ENCODE measurements at places on chromosomes 7 and 10.

GRCh38 chr7:141362580-141363435 lies 188.4 kb upstream of the AGK start:
- no peak for DNase-seq

DNA sequence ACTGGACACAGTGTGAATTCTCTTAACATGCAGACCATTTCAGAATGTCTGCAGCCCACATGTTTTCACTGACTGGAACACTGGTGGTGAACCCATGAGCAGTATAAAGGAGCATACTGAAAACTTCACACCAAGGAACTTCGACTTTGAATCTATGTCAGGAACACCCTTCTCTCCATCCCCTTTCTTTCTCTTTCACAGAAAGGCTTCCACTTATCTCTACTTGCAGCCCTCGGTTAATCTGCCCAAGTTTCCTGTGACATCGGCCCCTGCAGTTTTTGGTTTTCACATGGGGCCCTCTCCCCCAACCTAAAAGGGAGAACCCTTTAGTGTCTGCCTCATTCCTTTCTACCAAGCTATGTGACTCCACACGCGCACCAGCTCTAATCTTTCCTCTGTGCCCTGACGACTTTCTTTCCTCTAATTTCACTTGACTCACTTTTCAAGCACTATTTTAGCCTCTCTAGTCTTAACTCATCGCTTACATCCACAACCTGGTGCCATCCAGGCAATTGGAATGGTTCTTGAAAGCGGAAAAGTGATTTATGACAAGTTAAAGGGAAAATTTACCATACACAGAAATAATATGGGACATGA lies 70.1 kb downstream of the RELN start:
- no peak for DNase-seq

- no peak for DNase-seq
These were observed 83.5 kb downstream of the PLPP4 start for GRCh38 chr10:120540486-120540885.

- DNase-seq, result no peak
These were observed 5.8 kb downstream of the H2BK1 start for GRCh38 chr7:151204383-151205032.

GRCh38 chr10:126908729-126909128 lies 3.5 kb downstream of the DOCK1 start:
- DNase-seq, result no peak

DNA sequence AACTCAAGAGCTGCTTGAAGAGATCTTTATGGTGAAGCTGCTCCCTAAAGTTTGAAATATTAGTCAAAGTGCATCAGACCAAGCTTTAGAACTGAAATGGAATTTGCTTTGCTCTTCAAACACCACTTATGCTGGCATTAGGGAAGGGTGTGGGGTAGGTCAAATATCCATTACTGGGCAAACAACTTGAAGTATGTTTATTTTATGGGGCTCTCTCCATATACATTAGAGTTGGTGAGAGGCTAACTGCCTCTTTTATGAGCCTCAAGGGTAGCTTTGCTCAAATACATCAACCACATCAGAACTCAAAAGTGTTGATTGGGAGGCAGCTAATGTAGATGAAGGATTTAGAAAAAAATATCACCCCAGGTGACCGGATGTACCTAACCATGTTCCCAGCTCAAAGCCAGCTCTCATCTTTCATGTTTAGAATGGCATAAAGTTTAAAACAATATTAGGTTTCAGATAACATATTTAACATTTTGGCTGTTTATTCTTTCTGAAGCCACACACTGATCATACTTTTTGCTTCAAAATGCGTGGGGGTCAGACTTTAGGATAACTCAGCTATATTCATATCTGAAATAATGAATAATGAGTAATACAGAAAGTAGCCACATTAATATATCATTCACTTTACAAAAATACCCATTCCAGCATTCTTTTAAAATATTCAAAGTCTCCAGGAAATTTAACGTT lies 318.6 kb downstream of the PTEN start:
- DNase-seq, result no peak

DNA sequence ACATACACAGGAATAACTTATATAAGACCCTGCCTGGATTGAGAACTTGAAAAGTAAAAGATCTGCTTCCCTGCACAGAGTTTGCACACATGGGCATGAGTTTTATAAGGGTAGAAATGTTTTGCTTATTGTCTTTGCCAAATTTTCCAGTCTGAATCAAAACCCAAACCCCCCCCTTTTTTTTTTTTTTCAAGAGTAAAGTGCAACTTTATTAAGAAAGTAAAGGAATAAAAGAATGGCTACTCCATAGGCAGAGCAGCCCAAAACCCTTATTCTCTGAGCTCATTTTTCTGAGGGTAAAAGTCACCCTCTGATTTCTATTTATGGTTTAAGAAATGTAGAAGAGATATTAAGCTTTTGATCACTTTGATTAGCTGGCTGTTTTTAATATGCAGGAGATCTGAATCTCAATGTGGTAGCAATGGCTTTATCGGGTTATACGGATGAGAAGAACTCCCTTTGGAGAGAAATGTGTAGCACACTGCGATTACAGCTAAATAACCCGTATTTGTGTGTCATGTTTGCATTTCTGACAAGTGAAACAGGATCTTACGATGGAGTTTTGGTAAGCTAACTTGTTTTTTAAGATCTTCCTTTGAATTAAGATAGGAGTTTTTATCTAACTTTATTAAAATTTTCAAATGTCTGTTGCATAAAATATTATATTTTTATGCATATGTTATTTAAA lies 18.7 kb downstream of the MIOS start:
- DNase-seq, result no peak

GRCh38 chr7:94923412-94923811 lies 16.0 kb downstream of the PPP1R9A start:
- no peak for DNase-seq

- no peak for DNase-seq
These were observed 28.8 kb upstream of the KMT2E start for GRCh38 chr7:104985259-104985617.

- no peak for DNase-seq
These were observed 23.5 kb upstream of the WAPL start for GRCh38 chr10:86545101-86545500.

GRCh38 chr10:94608559-94608958 lies 63.0 kb downstream of the HELLS start:
- no peak for DNase-seq

DNA sequence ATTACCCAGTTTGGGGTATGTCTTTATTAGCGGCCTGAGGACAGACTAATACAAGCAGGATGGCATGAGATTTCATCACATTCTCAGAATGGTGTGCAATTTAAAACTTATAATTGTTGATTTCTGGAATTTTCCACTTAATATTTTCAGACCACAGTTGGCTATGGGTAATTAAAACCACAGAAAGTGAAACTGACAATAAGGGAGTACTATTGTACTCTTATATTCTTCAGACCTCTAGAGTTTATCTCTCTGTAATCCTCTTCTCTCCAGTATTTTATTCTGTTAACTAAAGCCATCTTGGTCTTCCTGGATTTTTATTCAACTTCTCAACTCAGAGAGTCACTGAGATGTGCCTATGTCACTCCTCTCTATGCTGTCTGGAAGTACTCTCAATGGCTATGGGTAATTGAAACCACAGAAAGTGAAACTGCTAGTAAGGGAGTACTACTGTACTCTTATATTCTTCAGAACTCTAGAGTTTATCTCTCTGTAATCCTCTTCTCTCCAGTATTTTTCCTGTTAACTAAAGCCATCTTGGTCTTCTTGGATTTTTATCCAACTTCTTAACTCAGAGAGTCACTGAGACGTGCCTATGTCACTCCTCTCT lies 118.3 kb downstream of the PPP1R17 start:
- DNase-seq, result no peak

DNA sequence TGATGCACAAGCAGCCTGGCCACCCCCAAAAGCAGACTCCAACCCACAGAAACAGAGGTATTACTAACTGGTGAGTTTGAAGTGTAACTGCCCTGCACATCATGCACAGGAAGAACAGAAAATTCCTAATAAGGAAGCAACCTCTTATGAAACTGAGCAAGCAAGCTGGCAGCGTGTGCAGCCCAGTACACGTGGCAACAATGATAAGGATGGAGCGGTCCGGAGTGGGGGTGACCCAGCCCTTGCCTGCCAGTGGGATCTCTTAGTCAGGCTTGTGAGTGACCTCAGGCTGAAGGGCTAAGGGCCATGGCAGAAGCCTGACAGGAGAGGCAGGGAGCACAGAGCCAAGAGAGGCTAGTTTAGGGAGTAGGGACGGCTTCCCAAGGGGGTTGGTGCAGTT lies 22.1 kb upstream of the AOAH start:
- DNase-seq, result no peak

- no peak for DNase-seq
These were observed 73.2 kb downstream of the INHBA start for GRCh38 chr7:41629711-41630111.

GRCh38 chr10:117570880-117571279 lies 28.3 kb downstream of the EMX2 start:
- no peak for DNase-seq

DNA sequence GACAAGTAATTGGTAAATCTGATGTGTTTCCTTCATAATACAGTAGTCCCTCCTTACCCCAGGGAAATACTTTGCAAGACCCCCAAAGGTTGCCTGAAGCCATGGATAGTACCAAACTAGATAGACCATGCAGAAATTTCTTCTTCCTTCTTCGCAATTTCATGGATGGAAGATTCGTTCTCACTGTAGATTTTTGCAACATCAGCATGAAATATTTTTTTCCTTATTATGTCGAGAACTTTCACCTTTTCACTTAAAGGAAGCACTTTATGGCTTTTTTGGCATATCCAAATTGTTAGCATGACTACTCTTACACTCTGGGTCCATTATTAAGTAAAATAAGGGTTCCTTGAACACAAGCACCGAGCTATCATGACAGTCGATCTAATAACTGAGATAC lies 333.2 kb downstream of the LHFPL3 start:
- DNase-seq, result no peak

GRCh38 chr10:24136070-24136469 lies 72.9 kb upstream of the KIAA1217 start:
- DNase-seq, result no peak

DNA sequence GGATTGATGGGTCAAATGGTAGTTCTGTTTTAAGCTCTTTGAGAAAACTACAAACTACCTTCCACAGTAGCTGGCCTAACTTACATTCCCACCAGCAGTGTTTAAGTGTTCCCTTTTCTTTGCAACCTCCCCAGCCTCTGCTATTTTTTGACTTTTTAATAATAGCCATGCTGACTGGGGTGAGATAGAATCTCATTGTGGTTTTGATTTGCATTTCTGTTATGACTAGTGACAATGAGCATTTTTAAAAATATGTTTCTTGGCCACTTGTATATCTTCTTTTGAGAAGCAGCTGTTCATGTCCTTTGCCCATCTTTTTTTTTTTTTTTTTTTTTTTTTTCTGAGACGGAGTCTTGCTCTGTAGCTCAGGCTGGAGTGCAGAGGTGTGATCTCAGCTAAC lies 155.2 kb upstream of the BMPER start:
- no peak for DNase-seq

GRCh38 chr7:105306298-105306748 lies 82.4 kb downstream of the SRPK2 start:
- no peak for DNase-seq

DNA sequence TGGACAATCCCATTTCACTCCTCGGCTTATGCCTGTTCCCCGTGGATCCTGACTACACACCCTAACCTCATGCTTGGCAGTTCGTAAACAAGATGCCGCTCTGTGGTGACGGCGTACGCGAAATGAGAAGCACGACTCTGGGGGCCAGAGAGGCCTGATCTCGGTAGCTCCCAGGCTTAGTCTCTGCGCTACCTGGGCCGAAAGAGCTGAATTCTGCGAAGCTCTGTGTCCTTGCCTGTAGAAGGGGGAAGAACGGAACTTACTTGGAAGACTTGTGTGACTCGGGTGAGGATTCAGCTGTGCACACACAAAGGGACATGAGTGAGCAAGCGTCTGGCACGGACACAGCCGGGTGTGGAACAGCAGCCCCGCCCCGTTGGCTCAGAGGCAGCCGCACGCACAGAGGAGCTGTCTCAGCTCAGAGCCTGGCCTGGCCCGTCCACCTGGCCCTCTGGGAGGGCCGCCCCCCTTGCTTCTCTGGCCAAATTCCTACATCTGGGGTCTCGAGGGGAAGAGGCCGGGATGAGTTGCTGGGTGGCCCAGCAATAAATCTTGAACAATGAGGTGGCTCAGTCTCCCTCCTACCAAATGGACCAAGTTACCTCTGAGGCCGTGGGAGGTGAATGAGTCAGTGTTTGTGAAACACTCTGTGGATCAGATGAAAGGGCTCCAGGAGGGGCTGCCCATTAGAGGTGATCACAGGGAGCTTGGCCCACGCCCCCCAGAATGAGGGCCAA lies 83.8 kb downstream of the PDGFA start:
- DNase-seq, result no peak

- no peak for DNase-seq
These were observed 154.5 kb upstream of the ZNF32 start for GRCh38 chr10:43802988-43803696.

GRCh38 chr10:122286867-122287266 lies 15.8 kb downstream of the BTBD16 start:
- DNase-seq, result peak; percentile 58

DNA sequence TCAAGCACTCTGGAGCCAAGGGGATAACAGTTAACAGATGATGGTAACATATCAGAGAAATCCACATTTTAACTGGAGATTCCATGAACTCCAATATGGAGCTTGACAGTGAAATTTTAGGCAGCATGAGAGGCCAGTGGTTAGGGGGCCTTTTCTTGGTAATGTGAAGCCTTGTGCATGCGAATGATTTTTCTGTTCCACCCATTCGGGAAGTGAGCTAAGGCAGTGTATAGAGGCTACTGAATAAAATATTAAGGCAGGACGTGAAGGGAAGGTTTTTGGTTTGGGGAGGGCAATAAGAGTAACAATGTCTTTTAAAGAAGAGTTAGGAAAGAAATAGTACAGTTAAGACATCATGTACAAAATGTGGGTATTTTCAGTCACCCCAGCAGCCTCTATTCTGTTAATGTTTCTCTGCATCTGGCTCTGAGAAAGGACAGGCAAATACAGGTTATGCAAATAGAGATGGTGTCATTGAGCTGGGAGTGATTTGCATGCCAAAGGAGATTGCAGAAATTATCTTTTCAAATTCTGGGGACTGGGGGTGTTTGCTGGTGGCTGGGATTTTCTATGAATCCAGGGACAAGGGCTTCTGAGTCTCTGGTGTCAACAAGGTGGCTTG lies 6.8 kb upstream of the TAS2R60 start:
- DNase-seq, result no peak

GRCh38 chr10:28054228-28054860 lies 55.5 kb upstream of the ODAD2 start:
- DNase-seq, result no peak

- DNase-seq, result no peak
These were observed 54.4 kb downstream of the ADCYAP1R1 start for GRCh38 chr7:31106303-31107105.

Measured in hippocampal formation (tissue), 2 donors.